ENCODE measurements at places on chromosomes 7 and 10.
A peak's percentile ranks its signal among the peaks of the same experiment; 100 is the strongest.

DNA sequence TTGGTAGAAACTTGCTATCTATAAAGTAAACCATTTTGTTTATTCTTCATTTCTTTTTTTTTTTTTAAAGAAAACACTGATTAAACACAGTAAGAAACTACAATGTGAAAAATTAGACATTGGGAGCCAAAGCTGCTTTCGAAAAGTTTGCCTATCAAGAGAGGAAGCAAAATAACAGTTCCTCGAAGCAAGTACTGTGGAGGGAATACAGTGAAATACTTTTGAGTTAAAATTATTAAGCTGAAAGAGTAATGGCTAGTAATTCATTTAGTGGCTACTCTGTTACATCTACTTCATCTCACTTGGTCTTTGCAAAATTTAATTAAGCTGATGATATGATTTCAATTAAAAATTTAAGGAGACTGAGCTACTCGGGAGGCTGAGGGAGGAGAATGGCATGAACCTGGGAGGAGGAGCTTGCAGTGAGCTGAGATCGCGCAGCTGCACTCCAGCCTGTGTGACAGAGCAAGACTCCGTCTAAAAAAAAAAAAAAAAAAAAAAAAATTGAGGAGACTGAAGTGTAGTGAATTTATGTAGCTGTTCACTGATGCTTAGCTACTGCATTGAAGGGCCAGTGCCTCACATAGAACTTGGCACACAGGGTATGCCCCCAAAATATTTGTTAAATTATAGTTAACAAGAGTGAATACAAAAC is 982.1 kb upstream of the MBL2 start:
- no peaks in the 10 kb centered on the region for H3K27me3 ChIP-seq
- H3K27ac ChIP-seq: no peak overlapping the region
- no peak for DNase-seq

DNA sequence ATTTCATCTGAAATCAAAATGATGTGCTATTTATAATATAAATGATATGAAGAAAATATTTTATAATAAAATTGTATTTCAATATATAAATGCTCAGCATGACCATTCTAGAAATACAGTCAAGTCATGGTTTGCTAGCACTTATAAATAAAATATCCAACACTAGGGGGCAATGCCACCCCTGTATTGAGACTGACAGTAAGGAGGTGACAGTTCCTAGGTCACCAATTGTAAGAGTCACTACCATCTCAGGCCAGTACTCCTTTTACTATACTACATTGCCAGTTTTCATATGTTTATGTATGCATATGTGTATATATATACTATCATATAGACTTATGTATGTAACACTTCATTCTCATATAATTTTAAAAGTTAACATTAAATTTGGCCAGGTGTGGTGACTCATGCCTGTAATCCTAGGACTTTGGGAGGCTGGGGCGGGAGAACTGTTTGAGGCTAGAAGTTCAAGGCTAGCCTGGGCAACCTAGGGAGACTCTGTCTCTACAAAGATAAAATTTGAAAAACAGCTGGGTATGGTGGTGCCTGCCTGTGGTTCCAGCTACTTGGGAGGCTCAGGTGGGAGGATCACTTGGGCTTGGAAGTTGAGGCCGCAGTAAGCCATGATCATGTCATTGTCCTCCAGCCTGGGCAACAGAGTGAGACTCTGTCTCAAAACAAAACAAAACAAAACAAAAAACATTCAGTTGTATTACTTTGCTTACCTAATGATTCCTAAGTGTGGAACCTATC is 2.4 kb upstream of the CNOT4 start:
- no peaks in the 10 kb centered on the region for H3K27me3 ChIP-seq
- peaks cover 30% of the 10 kb centered on the region for H3K4me1 ChIP-seq
- peak; percentile 75 for DNase-seq
- H3K4me3 ChIP-seq: no peak overlapping the region

DNA sequence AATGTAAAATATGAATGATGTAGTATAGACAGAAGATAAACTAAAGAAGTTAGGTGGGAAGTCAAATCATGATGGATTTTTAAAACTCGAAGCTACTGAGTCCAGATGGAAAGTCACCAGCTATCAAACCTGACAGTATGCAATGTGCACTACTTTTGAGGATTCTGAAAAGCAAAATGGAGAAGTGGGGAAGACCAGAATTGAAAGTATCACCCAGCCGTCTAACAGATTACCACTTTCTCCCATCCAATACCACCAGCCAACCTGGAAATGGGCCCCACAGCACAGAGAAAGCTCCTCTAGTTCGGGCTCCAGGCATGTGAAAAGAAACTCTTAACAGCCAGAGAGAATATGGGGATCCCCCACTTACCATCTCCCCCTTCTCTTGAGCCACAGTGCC is 67.9 kb upstream of the SRRM3 start:
- DNase-seq: no peak
- no peaks in the 10 kb centered on the region for H3K4me1 ChIP-seq
- H3K27me3 ChIP-seq: peaks cover 17% of the 10 kb centered on the region
- H3K36me3 ChIP-seq: no peaks in the 10 kb centered on the region
- no peak overlapping the region for H3K27ac ChIP-seq

- no peak overlapping the region for H3K27ac ChIP-seq
- no peaks in the 10 kb centered on the region for H3K4me1 ChIP-seq
- peaks cover 69% of the 10 kb centered on the region for H3K36me3 ChIP-seq
- no peak for DNase-seq
Observed at GRCh38 chr10:74107391-74107790, 43.2 kb downstream of the AP3M1 start.

- H3K4me1 ChIP-seq: no peaks in the 10 kb centered on the region
- DNase-seq: no peak
- H3K4me3 ChIP-seq: no peak overlapping the region
- H3K36me3 ChIP-seq: no peaks in the 10 kb centered on the region
- H3K27me3 ChIP-seq: no peaks in the 10 kb centered on the region
Observed at GRCh38 chr7:46206476-46207060, 285.5 kb upstream of the IGFBP3 start.

DNA sequence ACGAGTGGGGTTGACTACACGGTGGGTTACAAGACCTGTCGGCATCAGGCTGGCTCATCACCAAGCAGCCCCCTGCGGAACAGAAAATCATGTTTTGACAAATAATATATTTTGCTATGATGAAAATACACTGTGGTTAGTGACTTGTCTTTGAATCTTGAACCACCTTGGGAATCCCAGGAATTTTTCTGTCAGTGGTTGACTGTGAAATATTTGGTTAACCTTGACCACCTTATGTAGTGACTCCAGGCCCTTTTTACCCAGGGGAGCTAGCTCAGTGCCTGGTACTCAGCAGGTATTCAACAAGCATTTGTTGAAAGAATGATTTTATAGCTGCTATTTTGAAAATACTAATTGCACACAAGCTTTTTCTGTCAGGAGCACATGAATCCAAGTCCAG is 406.0 kb downstream of the PHF14 start:
- no peaks in the 10 kb centered on the region for H3K36me3 ChIP-seq
- H3K27ac ChIP-seq: no peak overlapping the region
- no peaks in the 10 kb centered on the region for H3K4me1 ChIP-seq
- DNase-seq: no peak
- no peak overlapping the region for H3K4me3 ChIP-seq

- H3K4me1 ChIP-seq: no peaks in the 10 kb centered on the region
- H3K27ac ChIP-seq: no peak overlapping the region
- no peak for DNase-seq
- no peaks in the 10 kb centered on the region for H3K27me3 ChIP-seq
- H3K4me3 ChIP-seq: no peak overlapping the region
Observed at GRCh38 chr7:64849924-64850499, 53.1 kb upstream of the ZNF273 start.

DNA sequence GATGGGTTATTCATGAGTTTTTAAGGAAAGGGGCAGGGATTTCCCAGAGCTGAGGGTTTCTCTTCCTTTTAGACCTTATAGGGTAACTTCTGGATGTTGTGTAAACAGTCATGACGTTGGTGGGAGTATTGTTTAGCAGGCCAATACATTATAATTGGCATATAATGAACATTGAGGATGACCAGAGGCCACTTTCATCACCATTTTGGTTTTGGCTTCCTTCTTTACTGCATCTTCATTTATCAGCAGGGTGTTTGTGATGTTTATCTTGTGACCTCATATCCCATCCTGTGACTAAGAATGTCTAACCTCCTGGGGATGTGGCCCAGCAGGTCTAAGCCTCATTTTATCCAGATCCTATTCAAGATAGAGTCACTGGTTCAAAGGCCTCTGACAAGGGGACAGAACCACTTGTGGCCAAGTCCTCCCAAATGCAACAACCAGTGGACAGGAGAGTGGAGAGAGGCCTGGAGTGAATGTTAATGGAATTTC is 77.3 kb upstream of the RPA3 start:
- H3K4me1 ChIP-seq: no peaks in the 10 kb centered on the region
- no peak overlapping the region for H3K4me3 ChIP-seq
- H3K27ac ChIP-seq: no peak overlapping the region

GRCh38 chr7:17665029-17665428 is 275.3 kb downstream of the SNX13 start:
- no peaks in the 10 kb centered on the region for H3K36me3 ChIP-seq
- H3K27me3 ChIP-seq: no peaks in the 10 kb centered on the region
- H3K4me1 ChIP-seq: no peaks in the 10 kb centered on the region
- H3K4me3 ChIP-seq: no peak overlapping the region
- DNase-seq: no peak

DNA sequence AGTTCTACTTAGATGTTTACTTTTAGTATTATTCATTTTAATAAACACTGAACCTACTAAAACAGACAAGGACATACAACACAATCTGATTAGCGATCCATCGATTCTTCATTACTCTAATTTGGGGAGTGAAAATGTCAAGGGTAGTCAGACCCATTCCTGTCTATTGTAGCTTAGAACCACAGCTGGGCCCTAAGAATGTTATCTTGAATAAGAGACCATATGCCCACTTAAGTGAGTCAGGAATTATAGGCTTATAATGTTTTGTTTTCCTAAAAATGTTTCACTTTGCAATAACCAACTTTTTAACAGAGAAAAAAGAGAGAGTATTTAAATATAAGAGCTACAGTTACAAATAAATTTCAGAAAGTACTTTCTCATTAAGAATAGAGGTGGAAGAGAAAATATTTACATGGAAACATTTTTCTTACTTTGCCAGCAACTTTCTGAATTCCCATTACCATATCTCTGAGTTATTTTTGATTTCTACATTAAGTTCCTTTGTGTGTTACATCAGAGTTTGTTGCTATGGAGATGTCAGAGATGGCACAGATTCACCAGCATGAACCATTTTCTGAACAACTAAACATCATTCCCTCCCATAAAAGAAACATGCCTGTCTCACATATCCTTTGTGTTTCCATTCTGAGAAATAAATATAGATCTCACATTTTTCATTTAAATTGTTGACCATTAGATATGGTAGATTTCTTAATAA is 75.4 kb upstream of the SLC13A1 start:
- no peak for DNase-seq
- H3K4me3 ChIP-seq: no peak overlapping the region
- no peaks in the 10 kb centered on the region for H3K4me1 ChIP-seq
- H3K36me3 ChIP-seq: no peaks in the 10 kb centered on the region
- H3K27me3 ChIP-seq: no peaks in the 10 kb centered on the region

- no peaks in the 10 kb centered on the region for H3K36me3 ChIP-seq
- H3K27me3 ChIP-seq: no peaks in the 10 kb centered on the region
- DNase-seq: no peak
- H3K27ac ChIP-seq: no peak overlapping the region
Observed at GRCh38 chr10:60669501-60669900, 108.8 kb upstream of the CDK1 start.

DNA sequence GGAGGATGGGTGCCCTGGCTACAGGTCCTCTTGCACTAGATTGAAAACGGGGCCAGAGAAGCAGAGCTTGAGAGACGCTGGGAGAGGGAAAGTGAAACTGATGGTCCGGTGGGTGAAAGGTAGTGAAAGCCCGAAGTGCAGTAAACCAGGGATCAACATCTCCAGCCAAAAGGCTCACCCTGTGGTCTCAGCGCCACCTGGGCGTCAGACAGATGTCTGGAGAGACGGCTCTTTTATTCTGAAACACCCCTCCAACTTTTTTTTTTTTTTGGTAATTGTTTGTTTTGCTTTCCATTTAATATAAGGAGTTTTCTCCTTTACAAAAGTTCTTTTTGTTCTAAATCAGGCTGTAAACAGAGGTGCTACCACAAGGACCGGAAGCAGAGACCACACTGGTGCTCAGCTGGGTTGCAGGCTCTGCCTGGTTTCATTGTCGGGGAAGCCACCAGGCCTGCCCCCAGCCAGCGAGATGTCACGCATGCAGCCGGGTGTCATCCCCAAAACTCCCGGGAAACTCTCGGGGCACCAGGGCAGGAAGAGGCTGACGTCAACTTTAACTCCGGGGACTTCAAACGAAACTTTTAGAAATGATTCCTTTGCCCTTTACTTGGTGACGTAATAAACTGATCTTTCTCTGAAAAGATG is 11.2 kb downstream of the IL2RA start:
- peak; percentile 92 for DNase-seq
- no peaks in the 10 kb centered on the region for H3K27me3 ChIP-seq
- peak overlapping the region; percentile 94 for H3K27ac ChIP-seq
- peak overlapping the region; percentile 74 for H3K4me3 ChIP-seq
- H3K4me1 ChIP-seq: peaks cover 95% of the 10 kb centered on the region

DNA sequence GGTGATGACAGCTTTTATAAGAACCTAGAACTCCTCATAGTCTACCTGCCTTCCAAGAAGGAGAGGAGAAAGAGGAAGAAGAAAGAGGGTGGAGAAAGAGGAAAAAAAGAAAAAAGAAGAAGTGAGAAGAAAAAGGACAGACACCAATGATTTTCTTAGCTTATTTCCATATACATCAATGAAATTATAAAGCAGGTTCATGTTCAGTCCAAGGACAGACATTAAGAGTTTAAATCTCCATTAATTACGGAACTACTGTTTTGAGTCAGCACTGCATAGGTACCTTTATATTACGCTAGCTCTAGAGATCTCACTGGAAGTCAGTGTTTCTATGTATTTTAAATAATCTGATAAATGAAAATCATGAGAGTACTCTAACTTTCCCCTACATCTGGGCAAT is 309.0 kb upstream of the HGF start:
- H3K27me3 ChIP-seq: no peaks in the 10 kb centered on the region
- no peaks in the 10 kb centered on the region for H3K36me3 ChIP-seq
- no peak overlapping the region for H3K27ac ChIP-seq
- no peak for DNase-seq
- H3K4me1 ChIP-seq: no peaks in the 10 kb centered on the region

Measured in CD4-positive, CD25-positive, alpha-beta regulatory T cell (primary cell).